ENCODE measurements at places on chromosomes 4 and X.

- DNase-seq: no peak
Measured at GRCh38 chr4:69489856-69490255, 5.8 kb downstream of the UGT2B4 start.

DNA sequence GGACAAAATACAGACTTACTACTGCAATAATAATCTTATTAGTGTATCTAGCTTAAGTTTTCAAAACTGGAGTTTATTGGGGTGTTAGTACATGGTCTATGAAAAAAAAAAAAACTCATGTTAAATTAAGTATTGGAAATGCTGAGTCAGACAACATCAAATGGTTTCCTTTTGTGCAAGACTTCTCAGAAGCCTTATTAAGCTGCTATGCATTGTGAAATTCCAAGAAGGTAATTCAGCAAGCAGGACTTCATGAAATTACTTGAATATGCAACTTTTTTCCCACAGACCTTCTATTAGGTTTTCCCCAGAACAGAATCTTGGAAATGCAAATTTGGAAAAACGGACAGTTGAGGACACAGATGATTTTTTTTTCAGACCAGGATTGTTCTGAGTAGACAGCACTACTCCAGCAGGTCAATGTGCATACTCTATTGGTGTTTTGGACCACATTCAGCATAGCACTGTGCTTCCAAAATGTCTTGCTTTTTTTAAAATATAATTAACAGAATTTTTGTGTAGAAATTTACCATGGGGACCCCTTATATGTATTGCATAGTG is 568.8 kb upstream of the TENM3 start:
- no peak for DNase-seq

DNA sequence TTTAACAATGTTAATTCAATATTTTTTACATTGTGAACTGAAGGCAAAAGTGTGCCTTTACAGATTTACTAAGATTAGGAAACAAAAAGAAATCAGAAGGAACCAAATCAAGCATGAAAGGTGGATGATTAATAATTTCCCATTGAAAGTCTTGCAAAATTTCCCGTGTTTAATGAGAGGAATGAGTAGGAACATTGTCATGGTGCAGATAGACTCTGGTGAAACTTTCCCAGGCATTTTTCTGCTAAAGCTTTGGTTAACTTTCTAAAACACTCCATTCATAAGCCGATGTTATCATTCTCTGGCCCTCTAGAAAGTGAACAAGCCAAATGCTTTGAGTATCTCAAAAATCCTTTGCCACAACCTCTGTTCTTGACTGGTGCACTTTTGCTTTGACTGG is 1522.8 kb upstream of the PABPC4L start:
- DNase-seq: no peak

DNA sequence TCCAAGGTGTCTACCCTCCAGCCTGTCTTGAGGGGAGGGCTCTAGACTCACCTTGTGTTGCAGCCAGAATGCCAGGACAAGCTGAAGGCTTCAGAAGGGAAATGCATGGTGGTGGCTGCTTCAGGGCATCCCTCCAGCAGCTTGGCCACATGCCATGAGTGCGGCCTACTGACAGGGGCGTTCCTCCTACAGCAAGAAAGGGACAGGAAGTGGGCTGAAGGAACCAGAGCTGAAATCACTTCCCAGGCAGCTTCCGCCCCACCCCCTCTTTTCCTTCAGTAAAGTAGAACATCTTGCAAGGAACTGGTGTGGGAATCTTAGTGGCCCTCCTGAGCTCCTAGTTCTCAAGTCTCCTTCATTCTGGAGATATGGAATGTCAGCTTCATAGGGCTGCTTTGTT is 167.5 kb upstream of the DGKK start:
- no peak for DNase-seq

- DNase-seq: no peak
Measured at GRCh38 chr4:3767570-3768288, 1.5 kb downstream of the ADRA2C start.

DNA sequence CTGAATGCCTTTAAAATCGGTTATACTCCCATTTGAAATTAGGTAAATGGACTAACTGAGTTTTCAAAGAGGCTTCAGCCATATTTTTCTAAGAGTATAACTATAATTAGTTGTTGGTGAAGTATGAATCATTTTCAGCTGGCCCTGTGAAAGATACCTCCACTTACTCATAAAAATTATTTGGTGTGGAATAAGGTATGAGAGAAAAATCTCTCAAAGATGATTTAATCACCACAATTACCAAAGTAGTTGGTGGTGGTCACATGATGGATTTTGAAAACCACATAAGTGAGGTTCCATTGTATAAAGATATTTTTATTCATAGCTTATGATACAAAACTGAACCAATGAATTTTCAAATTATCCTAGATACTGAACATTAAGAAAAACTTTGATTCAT is 9.0 kb upstream of the KLHL2 start:
- no peak for DNase-seq

DNA sequence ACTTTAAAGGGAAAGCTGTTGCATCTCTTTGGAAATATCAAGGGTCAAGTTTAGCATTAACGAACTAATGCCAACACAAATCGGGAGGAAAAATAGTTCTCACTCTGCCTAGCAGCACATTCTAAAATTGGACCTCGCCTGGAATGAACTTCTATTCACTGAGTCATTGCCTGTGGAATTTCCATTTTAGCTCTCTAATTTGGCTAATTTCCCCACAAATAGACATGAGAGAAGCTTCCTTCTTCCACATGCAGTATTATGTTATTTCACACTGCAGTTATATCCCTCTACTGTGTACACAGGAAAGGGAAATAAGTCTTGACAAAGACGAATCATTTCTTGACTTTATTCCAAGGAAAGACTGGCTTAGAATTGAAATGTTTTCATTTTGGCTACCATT is 9.3 kb downstream of the ZXDA start:
- no peak for DNase-seq
